ENCODE measurements at places on chromosomes 12 and 14.

- peak; percentile 28 for DNase-seq
These were observed 1.5 kb downstream of the WNK1 start for GRCh38 chr12:753611-754472.

- DNase-seq = no peak
These were observed 111.0 kb downstream of the BBS10 start for GRCh38 chr12:76237086-76237701.

GRCh38 chr12:128644664-128645296, 179.0 kb downstream of the SLC15A4 start:
- DNase-seq = no peak

DNA sequence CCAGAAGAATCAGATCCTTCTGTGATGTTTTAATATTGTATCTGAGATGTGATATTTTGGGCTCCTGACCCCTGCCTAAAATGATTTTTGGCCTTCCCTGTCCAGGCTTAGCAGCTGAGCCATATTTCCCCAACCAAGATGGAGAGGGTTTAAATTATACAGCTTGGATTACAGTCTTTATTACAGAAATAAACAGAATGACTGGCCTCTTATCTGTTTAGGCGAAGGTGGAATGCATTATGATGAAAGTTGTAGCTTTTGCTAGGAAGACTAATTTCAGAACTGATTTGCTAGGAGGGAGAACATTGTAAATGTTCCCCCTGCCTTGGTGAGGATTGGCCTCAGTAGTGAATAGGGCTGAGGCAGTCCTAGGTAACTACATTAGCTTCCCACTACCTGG, 23.3 kb downstream of the BMAL2 start:
- DNase-seq = no peak

DNA sequence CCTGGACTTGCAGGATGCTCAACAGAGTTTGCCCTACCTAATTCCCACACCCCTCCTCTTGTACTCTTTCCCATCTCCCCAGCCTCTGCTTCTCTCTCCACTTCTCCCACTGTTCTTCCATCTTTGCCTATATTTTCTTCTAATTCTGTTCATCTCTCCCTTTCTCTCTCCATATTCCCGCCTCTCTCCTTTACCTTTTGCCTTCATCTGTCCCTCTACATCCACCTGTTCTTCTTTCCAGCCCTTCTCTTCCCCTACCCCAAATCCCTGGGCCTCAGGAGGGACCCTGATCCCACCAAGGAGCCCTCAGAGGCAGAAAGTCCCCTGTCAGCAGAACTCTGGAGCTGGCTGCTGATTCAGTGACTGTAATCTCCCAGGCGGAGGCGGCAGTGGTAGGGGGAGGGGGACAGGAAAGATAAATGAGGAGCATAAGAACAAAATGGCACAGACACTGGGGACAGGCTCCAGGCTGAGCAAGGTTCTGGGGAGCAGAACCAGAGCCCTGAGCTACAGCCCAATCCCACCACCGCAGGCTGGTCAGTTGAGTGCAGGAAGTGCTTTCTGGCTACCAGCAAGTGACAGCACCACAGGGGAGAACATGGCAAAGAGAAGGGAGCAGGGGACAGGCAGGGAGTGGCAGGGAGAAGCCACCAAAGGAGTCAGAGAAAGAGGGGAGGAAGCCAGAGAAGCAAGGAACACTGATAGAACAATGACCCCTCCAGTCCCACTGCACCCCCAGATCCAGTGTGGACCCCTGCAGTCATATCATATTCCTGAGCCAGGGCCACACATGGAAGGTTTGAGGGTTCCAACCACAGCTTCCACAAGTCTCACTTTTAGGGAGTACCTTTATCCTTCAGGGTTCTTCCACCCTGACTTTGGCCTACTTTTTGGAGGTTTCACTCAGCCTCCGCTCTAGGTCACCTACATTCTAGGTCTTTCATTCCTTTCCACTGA, 27.0 kb downstream of the SMUG1 start:
- DNase-seq = peak; percentile 45

DNA sequence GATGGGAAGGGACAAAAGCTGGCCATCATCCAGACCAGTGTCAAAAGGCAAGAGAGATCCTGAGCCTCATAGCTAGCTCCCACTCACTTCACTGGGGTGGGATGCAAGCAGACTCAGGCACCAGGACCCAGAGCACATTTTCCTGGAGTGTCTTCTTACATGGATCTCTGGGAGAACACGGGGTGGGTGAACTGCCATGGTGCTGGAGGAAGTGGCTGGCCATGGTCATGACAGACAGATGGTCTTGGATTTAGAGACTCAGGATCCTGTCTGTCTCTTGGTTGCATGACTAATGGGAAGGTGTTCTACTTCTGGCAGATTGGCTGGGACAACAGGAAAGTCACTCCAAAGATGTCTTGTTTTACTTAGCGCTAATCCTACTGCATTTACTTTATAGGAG, 311.5 kb downstream of the ATP23 start:
- DNase-seq = no peak

DNA sequence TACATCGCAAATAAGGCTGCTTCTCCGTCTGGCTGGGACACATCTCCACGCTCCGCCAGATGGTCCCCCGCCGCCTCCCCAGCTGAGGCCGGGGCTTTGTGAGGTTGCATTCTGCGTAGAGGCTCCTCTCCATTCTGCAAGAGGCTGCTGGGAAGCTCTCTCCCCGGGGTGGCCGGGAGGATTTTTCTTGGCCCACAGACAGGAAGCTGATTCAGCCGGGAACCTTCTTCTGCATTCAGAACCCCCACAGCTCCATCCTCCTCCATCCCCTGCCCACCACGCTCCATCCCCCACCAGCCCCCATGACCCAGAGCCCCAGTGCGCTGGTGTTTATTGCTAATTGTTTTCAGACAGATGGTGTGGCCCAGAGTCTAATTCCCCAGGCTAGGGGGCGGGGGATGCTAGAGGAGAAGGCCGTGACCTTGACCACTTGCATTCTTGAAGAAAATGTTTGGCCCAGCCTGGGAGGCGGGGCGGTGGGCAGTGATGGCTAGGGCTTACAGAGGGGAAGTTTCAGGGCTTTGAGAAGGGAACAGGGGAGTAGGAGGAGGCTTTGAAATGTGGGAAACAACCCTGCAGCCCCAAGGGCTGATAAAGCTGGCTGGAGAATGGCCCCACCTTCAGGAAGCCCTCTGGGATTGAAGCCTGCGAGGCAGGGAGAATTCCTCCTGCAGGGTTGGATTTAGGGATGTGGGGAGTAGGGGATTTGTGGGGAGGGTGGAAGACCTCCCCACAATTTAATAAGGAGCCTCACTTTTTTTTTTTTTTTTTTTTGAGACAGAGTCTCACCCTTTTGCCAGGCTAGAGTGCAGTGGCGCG, 88.5 kb upstream of the NCOR2 start:
- peak; percentile 98 for DNase-seq

DNA sequence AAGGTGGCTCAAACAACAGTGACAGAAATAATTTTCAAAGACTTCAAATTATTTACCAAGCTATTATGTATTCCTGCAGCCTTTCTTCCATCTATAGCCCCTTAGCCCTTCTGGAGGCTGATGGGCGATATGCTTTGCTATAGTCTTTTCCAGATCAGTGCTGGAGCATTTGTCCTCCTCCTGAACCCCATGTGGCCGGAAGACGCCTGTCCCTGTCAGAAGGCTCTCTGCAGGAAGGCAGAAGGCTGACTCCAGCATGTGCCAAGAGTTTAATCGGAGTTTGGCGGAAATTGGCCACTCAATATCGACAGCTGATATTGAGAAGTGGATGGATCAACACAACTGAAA, 49.3 kb upstream of the MAX start:
- DNase-seq = no peak

DNA sequence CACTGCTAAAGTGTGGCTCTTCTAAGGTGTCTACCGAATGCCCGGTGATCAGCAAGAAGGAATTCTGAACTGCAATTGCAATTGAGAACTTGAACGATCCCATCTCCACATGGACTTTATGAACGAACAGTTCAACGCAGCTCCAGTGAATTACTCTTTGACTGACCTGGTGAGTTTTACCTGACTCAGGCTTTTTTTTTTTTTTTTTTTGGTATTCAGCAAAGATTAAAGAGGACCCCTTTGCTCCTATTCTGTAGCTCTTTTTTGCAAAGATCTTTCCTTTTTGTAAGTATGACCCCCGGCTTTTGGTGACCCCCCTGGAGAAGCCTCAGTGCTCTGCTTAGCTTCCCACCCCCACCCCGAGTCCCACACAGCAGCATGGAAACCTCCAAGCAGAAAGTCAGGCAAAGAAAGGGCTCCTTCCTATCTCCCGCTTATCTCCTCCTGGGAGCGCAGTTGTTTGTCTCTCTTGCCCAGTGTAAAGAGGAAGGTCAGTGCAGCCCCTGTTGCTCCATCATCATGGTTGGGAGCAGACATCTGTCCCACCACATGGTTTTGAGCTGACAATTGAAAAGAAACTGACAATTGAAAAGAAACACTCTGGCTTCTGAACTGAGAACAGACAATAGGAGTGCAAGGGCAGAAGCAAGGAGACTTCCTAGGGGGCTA, 72.1 kb upstream of the DIO3 start:
- no peak for DNase-seq

DNA sequence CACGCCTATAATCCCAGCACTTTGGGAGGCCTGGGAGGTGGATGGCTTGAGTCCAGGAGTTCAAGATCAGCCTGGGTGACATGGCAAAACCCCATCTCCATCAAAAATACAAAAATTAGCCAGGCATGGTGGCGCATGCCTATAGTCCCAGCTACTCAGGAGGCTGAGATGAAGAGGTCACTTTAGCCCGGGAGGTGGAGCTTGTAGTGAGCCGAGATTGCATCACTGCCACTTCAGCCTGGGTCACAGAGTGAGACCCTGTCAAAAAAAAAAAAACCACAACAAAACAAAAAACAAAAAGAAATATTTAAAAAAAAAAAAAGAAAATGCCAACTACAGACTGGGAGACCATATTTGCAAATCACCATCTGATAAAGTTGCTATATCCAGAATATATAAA, 17.5 kb downstream of the WDR89 start:
- DNase-seq = no peak

DNA sequence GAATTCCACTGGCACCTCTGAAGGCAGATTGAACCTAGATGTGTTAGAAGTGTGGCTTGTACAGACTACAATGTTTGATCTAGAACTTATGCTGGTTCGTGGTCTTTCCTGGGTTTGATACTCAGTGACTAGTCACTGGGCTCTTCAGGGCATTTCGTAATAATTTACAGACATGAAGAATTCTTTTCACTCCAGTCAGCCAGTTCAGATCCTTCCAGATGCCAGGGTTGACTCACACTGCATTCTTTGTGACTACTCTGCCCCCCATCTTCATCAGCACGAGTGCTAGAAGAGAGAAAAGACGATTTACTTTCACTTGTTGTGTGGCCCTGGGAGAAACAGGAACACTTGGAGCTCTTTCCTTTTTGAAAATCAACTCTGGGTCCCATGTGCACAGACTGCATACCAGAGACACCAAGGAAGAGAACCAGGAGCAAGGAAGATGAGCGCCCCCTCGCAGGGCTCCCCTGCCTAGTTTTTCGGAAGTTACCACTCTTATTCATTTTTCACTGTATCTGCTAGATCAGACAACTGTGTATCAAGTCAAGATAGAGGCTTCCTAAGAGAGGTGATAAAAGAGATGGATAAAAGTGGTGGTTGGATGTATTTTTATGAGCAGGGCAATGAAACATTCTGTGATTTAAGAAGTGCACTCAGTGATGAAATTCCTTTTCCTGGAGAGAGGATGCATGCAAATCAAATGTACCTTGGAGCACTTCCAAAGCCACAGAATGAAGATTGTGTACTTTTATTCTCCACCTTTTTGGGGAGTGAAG, 33.5 kb upstream of the EVL start:
- DNase-seq = peak; percentile 99

- DNase-seq = no peak
These were observed 32.2 kb downstream of the SMUG1 start for GRCh38 chr12:54156578-54156977.

DNA sequence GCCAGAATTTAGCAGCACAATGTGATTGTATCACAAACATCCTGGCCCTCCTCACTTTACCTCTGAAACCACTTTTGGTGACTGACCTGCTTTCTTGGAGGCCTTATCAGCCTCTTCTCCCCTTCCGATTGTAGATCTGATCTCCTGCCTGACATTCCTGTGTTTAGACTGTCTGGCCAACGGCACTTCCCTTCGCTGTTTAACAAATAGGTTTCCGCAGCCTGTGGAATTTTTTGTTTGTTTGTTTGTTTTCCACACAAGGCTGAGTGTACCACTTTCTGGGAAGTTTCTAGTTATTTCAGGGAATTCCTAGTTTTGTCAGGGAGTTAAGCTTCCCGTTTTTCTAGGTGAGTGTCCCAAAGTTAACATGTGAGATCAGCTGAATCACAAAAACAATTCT, 65.9 kb upstream of the CDKN3 start:
- DNase-seq = no peak

GRCh38 chr12:104680491-104680890, 223.7 kb downstream of the CHST11 start:
- no peak for DNase-seq

DNA sequence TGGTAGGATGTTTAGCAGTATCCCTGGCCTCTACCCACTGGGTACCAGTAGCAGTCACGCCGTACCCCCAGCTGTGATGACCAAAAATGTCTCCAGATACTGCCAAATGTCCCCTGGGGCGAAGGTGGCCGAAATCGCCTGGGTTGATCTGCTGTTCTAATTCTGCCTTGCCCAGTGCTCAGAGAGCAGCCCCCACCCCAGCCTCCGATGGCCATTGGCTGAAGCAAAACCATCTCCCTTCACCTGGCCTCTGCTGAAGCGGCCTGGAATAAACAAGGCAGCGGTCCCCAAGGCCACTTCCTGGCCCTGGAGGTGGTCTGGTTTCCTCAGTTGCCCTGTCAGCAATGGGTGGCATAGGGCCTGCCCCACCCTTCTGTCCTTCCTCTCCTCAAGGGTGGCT, 298.4 kb downstream of the CACNA1C start:
- no peak for DNase-seq

GRCh38 chr12:13727707-13728195, 253.7 kb downstream of the GRIN2B start:
- DNase-seq = no peak

DNA sequence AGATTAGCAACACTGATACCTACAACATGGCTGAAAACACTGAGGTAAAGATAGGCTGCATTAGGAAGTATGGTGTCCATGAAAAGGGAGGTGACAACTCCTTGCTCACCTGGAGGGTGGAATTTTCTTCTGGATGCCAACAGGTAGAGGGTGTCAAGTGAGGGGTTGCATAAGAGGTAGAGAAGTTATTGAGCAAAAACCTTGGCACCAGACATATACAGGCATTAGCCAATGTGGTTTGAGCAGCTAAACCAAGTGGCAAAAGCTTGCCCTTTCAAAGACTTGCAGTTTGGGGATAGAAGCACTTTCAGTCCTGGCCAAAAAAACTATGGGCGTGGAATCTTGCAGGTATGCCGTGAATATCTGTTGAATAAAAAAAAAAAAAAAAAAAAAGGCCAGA, 3.8 kb downstream of the RITA1 start:
- no peak for DNase-seq

- DNase-seq = no peak
These were observed 264.1 kb downstream of the DACT1 start for GRCh38 chr14:58901826-58902225.

GRCh38 chr14:39318574-39318973, 84.9 kb downstream of the MIA2 start:
- DNase-seq = no peak

DNA sequence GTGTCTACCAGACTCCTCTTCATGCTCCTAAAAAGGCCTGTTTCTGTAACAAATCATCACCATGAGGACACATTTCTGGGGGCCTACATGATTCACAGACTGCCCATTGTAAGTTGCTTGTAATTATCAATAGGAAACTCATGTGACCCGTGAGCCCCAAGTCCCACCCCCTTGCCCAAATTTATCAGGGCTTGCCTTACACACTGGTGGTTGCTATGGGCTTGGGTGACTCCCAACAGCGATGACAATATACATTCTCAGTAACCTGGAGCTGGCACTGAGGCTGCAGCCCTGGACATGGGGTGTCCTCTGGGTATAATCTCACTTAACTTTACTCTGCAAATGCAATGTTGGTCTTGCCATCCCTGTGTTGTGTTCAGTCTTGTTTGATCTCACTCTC, 149.2 kb downstream of the NRXN3 start:
- DNase-seq = no peak
